ENCODE measurements at places on chromosomes 5 and 9.

- no peak for DNase-seq
These were observed 98.0 kb downstream of the OR2K2 start for GRCh38 chr9:111231801-111232580.

GRCh38 chr5:10536931-10537579, 26.8 kb upstream of the ANKRD33B start:
- no peak for DNase-seq

DNA sequence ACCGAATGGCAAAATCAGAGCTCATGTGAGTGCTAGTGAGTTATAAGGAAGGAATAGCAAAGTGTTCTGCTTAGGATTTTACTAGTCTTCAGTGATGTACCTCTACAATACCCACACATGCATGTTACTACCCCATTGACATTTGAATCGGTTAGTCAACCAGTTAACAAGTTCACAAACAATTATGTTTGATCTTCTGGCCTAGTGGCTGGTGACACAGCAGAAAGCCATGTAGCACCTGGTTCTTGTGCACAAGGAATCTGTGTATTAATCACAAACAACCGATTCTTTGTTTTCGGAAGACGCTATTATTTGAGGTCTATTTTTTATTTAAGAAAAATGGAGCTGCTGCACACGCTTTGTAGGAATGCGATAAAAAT, 41.9 kb downstream of the NTRK2 start:
- DNase-seq, result no peak

- DNase-seq, result no peak
These were observed 280.8 kb downstream of the FBXL17 start for GRCh38 chr5:108101130-108101529.

GRCh38 chr5:132294728-132295504, 722 bp downstream of the SLC22A4 start:
- DNase-seq, result no peak

DNA sequence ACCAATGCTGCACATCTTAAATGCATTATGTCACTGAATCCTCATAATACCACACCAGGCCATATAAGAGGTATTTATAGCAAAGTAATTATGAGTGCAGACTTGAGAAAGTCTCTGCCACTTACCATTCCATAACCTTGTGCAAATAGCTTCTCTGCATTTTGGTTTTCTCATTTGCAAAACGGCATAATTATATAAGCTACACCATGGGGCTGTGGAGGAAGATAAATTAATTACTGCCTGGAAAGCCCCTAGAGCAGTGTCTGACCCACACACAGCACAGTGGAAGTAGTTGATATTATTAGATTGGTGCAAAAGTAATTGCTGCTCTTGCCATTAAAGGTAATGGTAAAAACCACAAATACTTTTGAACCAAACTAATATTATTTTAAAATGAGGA, 9.5 kb upstream of the IL9 start:
- no peak for DNase-seq

DNA sequence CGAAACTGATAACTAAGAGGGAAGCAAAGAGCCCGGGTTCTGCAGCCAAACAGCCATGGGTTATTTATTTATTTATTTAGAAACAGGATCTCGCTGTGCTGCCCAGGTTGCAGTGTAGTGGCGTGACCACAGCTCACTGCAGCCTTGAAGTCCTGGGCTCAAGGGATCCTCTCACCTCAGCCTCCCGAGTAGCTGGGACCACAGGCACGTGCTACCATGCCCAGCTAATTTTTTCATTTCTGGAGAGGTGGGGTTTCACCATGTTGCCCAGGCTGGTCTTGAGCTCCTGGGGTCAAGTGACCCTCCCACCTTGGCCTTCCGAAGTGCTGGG, 24.1 kb downstream of the NDUFA8 start:
- DNase-seq, result no peak

GRCh38 chr9:101398930-101399642, 435 bp downstream of the ZNF189 start:
- DNase-seq, result no peak

Data from NCI-H1417 treated with DMSO at 0.1 percent for 48 hours (cell line).